ENCODE measurements at places on chromosomes 16 and 17.

GRCh38 chr16:55543472-55543871 is 23.0 kb upstream of the CAPNS2 start:
- no peak for DNase-seq

DNA sequence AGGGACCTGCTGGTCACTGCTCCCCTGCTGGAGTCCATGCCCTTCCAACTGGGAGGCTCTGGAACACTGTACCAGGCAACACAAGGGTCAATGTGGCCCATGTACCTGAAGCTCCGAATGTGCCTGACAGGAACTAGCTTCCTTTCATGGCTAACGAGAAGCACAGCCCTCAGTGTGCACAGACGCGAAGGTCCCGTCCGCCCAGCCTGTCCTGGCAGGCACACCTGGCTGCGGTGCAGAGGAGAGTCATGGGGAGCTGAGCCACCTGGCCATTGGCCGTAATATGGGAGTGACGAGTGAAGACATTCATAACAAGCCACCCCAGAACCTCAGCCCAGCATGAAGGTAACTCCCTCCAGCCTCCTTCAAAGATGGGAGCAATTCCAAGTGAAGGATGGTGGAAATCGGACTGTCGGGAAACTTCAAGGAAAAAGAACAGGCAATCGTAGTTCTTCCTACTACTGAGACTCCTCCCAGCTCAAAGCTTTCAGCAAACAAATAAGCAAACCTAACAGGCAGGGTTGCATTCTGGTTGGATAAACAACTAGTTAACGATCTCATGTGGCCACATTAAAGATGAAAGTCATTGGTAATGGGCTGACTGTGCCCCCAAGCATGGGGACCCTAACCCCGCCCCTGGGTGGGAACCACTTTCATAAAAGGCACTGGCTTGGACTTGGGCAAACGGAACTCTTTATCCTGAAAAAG is 13.2 kb downstream of the TMEM11 start:
- no peak for DNase-seq

- DNase-seq: no peak
These were observed 961.9 kb downstream of the CDH11 start for GRCh38 chr16:64159976-64160375.

DNA sequence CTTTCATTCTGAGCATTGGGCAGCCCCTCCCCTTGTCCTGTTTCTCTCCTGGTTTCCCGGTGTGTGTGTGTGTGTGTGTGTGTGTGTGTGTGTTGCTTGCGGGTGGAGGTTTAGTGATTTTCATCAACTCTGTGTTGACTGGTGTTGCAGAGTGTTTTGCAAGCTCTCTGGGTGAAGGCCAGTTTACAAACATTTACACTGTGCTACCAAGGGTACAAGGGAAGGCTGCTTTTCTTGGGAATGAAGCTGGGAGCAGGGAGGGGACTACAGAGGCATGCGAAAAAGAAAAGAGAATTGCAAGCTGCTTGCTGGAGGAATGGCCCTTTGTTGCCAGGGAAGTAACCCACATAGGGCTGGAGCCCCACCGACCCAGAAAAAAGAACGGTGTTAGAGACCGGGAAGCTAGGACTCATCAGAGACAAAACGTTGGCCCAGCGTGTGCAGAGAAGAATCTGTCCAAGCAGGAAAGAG is 29.6 kb downstream of the HS3ST3B1 start:
- no peak for DNase-seq

GRCh38 chr16:50457423-50457822 is 88.6 kb upstream of the BRD7 start:
- DNase-seq: no peak

- no peak for DNase-seq
These were observed 47.8 kb downstream of the HOXB1 start for GRCh38 chr17:48483004-48483403.

GRCh38 chr17:78144147-78144719 is 2.0 kb upstream of the C17orf99 start:
- no peak for DNase-seq

DNA sequence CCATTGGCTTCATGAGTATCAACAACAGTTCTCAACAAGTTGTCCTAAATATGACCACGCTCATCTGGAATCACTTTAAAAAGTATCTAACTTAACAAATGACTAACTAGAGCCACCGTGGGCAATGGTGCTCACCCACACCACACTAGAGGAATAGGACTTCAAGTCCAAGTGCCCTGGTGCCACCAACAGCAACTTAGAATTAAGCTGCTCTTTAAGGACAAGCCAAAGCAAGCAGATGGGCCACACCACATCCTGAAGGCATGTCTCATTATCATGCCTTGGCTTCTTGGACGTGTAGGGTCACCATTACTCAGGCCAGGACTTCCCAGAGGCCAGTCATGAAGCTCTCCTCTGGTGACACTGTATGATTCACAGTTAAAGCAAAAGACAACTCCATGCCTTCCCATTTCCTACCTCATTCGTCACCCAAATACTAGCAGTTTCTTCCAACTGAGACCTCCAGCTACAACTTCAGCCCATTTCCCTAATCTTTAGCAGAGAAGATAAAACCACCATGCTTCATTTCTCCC is 9.4 kb upstream of the SLC6A4 start:
- DNase-seq: no peak

DNA sequence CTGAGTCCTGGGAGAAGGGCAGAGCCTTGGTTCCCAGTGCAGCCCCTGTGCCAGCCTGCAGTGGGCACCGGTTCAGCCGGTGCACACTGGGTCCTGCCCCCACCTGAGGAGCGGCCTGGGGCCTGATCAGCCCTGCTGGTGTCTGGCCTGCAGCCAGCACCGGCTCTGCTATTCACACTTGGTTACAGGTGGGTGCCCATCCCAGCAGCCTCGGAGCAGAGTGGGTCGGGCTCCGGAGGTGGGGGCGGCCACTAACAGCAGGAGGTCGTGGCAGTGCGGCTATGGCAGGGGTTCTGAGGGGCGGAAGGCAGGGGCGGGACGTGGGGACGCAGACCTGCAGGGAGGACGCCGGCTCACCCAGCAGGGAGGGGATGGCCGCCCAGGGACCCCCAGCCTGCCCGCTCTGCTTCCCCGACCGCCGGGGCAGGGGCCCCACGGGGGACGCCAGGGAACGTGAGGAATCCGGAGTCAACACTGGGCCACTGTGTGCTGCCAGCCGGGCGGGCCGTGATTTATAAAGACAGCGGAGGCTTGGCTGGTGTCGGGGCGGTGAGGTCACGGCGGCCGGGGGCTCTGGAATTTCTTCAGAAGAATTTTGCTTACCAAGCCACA is 20.3 kb downstream of the METRNL start:
- DNase-seq: no peak

DNA sequence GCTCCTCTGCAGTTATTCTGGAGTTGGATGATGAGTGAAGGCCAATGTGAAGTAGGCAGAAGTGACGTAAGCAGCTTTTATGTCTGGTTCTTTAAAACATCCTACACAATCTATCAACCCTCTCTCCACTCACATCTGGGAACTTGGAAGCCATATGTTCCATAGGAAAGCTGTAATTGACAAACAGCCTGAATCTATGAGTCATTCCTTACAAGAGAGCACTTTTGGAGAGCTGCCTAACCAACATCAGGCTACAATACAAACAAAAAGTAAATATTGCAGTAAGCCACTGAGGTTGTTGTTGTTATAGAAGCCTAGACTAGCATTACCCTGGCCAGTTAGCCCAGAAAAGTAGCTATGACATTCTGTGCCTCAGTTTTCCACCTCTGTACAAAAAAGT is 5.9 kb downstream of the CCL7 start:
- no peak for DNase-seq

DNA sequence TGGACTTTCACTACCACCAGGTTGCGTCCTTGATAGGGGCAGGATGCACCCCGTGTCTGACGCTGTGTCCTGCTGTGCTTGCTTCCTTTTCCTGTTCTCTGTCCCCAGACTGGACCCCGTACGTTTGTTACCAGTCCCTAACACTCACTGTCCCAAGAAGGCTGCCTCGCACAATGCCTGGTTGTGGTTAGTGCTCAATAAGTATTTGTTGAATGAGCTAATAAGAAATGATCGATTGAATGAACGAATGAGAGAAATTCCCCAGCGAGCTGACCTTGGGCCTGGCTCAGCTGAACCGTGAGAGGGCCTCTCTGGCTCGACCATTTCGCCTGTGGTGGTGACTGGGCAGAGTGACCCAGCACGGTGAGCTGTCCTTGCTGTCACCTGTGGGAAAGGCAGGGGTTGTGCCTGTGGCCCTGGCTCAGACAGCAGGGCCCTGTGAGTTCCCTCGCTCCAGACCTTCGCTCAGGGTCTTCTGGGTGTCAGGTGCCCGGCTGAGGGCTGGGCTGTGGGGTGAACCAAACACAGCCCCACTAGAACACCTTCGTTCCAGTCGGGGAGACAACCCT is 20.9 kb downstream of the CMIP start:
- DNase-seq: no peak

- DNase-seq: peak; percentile 28
These were observed 133.4 kb downstream of the MAP2K6 start for GRCh38 chr17:69547947-69548346.

- DNase-seq: no peak
These were observed 2.0 kb upstream of the ZACN start for GRCh38 chr17:76076765-76077583.

DNA sequence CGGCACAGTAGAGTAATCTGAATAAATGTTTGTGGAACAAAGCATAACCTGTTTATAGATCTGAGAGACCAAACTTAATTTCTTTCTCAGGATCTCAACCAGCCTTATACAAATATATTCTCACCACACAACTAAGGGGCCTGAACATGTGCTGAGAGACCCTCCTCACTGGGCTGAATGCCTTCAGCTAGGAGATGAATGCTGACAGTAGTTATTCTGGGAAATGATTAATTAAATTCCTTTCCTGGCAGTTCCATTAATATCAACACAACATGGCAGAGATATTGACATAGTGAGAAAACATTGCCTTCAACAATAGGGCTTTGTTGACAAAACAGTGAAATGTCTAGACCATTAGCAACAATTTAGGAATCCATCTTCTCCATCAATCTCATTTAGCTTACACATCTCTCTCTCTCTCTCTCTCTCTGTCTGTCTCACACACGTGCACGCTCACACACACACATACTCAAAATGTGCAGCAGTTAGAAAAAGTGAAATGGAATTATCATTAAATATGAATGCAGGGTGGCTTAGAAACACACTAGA is 780.8 kb upstream of the CDH8 start:
- DNase-seq: no peak

DNA sequence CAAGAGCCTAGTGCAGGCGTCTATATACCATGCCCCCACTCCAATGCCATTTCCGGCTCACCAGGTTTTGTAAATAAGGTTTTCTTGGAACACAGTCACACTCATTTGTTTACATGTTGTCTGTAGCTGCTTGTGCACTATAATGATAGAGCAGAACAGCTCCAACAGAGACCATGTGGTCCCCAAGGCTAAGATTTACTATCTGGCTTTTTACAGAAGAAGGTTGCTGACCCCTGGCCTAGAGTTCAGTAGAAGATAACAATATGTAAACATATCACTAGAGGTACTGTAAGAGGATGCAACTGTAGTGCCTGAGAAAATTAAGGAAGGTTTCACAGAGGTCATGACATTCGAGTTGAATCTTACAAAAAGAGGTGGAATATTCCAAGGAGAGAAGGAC is 66.3 kb downstream of the CACNG1 start:
- no peak for DNase-seq

- DNase-seq: no peak
These were observed 10.2 kb downstream of the CACNB1 start for GRCh38 chr17:39187152-39187830.

DNA sequence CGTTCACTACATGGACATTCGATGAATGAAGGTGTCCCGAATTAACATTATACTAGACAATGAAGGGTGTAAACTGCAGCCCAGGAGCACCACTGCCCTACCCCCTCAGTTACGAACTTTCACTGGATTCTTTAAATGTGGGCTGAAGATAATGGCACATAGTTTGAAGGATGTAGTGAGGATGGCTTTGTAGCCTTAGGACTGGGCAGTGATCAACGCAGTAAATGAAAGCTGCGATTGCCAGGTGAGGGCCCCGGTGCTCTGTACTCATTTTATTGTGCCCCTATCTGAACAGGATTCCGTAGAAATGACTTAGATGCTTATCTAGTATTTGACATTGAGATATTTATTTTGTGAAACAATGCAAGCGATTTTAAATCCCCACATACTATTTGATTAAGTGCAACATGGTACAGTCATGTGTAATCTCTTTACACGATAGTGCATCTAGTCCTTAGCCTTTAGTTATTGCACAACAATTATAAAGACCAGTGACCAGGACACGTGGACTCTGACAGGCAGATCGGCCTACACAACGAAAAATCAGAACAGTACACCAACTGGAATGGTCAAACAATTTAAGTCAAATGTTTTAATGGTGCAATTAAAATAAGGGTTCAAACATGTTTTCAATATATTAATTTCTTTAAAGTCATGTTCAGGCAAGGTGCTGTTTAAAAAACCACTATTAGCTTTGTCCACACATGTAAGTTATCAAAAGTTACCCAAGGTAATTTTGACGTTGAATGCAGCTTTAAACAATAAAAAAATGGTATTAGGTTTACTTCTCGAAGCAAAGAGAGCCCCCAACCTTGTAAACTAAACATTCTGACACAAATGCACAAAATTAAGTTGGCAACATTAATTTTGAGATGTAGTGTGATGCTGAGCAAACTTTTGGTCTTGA is 17.4 kb upstream of the ERN1 start:
- no peak for DNase-seq

DNA sequence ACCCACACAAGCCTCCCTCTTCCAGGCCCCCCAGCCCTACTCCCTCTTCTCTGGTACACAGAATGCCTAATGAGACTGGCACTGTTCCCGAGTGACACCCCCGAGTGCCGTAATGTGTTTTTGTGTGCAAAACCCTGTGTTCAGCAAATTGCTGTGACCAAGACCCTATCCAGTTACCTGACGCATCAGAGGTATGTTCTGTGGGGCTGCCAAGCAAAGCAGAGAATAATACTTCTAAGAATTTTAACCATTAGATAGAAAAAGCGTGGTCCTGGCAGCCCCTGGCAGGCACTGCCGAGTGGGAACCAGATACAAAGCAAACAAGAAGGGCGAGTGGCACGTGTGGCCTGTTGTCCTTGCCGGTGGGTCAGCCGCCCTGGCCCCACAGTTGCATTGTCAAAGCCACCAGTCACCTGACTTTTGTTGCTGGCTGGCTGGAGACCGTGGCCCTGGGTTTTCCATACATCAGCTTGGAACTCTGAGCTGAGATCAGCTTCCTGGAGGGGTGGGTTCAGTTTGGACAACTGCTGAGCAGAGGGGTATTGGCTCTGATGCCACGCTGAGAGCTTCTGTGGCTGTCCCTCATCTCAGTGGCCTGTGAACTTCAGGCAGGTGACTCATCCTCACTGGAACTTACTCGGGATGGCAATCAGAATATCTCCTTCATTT is 69.1 kb upstream of the BRD7 start:
- DNase-seq: no peak

- DNase-seq: peak; percentile 54
These were observed 1.4 kb downstream of the NFAT5 start for GRCh38 chr16:69566981-69567680.

GRCh38 chr16:49620869-49621240 is 235.1 kb downstream of the ZNF423 start:
- DNase-seq: no peak

- no peak for DNase-seq
These were observed 19.1 kb downstream of the DEXI start for GRCh38 chr16:10923146-10923649.

GRCh38 chr16:68232335-68232734 is 3.6 kb downstream of the ESRP2 start:
- no peak for DNase-seq

Measured in GM10248 (cell line).